ENCODE measurements at places on chromosomes 12 and 14.

DNA sequence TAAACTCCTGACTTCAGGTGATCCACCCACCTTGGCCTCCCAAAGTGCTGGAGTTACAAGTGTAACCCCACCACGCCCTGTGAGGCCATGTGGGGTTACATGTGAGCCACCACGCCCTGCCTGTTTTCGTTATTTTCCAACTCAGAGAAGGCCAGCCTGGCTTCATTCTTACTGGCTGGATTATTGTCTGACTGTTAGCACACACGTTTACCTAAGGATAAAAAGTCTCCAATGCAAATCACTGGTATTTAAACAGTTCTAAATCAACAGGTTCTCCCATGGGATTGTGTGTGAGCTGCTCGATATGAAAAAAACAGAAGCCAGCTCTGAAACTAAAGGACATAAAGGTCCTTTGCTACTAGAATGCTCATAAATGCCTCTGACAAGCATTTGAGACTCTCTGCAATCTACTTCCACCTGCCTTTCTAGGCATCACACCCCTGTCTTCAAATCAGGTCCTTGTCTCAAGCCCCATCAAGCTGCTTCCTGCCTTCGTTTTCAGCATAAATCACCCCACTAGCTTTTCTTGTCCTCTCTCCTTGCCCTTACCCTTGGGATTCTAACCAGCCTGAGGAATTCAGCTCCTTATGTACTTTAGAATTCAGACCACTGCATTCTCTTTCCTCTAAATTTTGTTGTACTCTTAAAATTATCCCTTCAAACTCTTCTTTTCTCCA lies 265.0 kb downstream of the DUSP6 start:
- DNase-seq = no peak

DNA sequence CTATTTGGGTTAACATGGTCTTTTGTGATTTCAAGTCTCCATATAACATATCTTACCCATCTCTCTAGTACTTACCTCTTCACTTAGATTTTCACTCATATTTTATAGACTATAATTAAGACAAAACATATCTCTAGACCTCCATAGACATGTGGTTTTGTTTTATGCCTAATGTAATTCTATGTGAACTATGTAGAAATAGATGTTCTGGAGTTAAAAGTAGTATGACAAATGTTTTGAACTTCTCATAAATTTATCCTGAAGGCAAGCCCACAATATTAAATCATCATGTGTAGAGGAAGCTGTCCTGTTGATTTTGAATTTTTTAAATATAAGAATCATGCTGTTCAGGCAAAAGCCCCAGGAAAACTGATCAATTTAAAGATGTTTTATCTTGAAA lies 169.2 kb downstream of the SYT1 start:
- DNase-seq = no peak

DNA sequence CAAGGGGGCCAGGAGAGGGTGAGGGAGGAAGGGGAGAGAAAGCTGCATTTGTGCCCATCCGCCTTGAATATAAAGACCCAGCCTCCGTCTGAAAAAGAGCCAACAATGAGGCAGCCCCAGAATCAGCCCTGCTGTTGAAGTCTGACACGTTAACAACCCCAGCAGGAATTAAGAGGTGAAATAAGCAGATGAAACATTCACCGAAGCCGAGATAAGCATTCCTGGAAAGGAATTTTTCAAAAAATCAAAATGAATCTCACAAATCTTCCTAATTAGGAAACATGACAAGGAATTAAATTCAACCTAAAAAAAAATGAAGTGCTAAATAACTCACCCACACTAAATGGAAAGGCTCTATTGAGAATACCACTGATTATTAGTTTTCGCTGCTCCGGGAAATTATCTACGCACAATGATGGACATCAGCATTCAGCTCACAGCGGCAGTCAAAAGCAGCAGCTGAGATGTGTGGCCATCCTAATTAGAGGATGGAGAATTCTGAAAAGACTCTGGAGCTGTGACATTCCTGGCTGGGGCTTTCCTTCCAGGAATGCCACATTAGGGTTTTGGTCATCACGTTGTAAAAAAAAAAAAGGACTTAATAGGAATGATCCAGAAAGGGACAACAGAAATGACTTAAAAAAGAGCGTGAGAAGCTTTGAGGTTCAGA lies 8.2 kb upstream of the PARP11 start:
- no peak for DNase-seq

DNA sequence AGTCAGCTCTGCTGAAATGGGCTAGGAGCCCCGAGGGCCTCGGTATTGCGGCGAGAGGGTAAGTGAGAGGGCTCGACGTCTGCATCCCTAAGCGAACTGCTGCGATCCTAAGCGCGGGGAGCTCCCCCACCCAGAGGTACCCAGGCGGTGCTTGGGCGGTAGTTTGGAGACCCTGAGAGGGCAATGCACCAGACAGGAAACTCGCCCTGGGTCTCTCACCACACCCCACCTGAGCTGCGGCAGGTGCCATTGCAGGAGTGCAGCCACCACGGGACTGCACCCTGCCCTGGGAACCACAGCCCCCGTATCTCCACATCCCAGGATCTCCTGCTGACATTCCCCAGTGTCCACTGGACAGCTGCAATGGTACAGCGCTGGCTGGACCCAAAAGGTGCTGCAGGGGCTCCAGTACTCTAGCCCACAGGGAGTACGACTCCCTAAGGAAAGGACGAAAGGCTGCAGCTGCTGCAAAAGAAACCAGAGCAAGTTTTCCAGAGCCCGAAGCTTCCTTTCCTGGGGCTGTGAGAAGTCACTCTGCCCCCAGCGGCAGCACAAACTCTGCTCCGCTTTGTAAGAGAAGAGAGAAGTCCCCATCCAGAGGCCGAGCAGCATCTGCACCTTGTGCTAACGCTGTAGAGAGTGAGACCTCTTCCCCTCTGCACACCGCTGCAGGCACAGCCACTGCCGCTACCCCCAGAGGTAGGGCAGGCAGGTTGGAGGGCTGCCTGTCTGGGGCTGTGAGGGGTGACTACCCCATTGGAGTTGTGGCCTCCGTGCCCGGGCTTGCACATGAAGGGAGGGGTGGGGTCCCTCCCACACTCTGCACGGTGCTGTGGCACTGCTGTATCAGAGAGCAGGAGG lies 31.1 kb upstream of the MON2 start:
- DNase-seq = no peak

- no peak for DNase-seq
Observed at GRCh38 chr14:39491134-39491571, 58.9 kb upstream of the FBXO33 start.

- DNase-seq = no peak
Observed at GRCh38 chr14:58824106-58824505, 186.3 kb downstream of the DACT1 start.

GRCh38 chr12:64781280-64782190 lies 22.3 kb upstream of the GNS start:
- DNase-seq = no peak

DNA sequence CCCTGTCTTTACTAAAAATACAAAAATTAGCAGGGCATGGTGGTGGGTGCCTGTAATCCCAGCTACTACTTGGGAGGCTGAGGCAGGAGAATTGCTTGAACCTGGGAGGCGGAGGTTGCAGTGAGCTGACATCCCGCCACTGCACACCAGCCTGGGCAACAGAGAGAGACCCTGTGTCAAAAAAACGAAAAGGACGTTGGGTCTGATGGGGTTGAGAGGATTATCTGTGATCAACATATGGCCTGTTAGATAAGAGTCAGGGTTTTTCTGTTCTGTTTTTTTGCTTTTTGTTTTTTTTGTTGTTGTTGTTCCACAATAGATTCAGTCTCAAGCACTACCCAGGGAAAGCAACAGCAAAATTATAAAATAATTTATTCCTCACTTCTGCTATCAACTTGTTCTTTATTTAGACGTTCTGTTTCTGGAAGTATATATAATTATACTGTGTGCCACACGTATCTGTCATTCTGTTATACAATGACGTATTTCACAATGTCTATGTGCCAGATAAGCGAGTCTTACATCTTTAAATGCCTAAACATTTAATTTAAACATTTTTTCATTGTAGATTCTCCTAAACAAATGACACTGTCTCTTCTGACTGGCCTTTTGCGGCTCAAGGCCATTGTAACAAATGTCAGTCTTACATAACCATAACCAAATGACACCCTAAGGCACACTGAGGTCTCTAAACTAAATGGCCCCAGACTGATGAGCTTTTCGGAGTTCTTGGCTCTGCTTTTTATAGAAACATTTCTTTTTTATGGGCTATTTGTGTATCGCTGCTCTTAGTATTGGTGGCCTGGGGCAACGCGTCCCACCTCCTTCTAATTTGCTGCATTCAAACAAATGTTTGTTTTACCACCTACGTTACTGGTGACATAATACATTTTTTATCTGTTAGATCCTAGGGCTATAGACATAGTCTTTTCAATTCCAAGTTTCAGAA lies 7.2 kb upstream of the P2RX4 start:
- DNase-seq = no peak

DNA sequence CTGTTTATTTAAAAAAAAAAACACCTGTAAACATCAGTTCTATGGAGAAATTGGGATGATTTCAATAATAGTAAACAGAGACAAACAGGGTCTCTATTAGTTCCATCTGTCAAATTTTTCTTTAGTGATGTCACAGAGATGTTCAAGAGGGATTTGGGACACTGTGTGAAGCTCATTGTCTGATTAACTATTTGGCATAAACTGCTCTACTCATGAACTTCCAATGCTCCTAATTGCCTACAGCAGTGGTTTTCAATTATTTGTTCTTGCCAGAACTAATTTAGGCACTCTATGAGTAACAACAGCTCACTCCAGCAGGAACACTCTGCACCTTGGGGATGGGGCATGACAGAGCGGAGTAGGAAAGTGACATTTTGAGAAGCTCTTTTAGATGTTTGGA lies 250.1 kb upstream of the PRKD1 start:
- no peak for DNase-seq

GRCh38 chr12:12201274-12201758 lies 65.5 kb downstream of the LRP6 start:
- DNase-seq = no peak

GRCh38 chr12:5587711-5588121 lies 155.8 kb downstream of the NTF3 start:
- peak; percentile 49 for DNase-seq

- DNase-seq = no peak
Observed at GRCh38 chr14:59343585-59343984, 121.6 kb downstream of the GPR135 start.

GRCh38 chr12:15044471-15044870 lies 71.6 kb downstream of the PDE6H start:
- DNase-seq = no peak

DNA sequence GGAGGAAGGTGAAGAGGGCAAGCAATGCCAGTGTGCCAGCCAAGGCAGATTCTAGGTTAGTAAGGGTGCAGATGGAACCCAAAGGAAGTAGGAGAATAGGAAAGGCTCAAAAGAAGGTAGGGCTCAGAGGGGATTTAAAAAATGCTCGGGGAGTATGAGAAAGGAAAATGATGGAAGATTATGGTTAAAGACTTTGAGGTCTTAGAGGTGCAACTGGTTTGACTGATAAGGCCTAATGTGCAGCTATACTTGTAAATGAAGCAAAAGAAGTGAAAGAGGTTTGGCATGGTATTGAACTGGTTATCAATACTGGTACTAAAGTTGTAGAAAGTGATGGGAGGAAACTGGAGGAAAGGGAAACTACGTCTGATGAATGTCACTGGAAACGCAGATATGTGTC lies 94.7 kb downstream of the RPS6KA5 start:
- DNase-seq = no peak

- DNase-seq = no peak
Observed at GRCh38 chr12:91965781-91966180, 179.9 kb downstream of the BTG1 start.

DNA sequence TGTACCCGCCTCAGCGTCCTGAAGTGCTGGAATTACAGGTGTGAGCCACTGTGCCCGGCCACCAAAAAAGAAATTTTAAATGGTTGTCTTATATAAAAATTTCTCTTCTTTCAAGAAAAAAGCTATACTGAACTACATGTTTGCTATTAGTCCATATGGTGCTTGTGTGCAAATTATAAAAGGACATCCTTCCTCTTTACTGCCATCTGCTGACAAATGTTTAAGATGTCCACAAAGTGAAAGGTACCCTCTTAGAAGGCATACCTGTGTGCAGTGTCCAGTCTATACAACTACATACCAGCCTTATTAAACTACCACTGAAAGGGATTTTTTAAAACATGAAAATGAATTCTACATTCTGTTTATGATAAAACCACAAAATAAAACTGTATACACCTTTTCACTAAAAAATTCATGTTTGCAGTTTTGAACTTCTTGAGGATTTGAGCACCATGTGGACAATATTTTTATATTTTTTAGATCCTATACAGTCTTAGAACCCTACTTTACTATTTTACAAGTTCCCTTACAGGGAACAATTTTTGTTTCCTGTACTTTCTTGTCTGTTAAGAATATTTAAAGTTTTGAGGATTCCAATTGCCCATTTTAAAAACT lies 32.8 kb upstream of the TOMM20L start:
- peak; percentile 36 for DNase-seq

GRCh38 chr14:56630707-56631106 lies 51.1 kb downstream of the TMEM260 start:
- no peak for DNase-seq

DNA sequence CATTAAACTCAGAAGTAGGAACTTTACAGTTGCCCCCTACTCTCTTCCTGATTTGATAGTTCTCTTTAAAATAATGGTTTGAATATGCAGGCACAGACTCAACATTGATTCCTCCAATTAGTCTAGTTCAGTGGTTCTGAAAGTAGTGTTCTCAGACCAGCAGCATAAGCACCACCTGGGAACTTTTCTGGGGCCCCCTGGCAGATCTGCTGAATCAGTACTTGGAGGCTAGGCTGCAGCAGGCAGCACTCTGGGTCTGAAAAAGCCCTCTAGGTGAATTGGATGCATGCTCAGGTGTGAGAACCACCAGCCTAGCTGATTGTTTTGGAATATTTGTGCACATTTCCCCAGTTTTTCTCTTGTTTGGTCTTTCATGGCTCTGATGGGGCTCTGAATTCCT lies 198.6 kb upstream of the NOS1 start:
- DNase-seq = no peak

DNA sequence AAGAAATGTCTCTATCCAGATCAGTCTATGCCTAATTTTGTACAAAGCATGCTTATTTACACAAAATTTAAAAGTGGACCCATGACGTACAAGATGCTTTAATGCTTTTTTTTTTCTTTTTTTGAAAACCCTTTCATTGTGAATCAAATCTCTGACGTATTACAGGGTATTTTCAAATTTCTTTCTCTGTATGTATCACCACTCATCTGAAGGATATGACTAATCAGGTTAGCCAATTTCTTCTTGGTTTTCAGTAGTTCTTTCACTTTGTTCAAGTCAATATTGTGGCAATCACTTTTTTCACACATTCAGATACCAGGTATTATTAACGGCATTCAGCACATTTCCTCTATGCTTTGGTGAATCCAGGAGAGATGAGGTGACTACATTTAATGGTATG lies 685.3 kb downstream of the TRHDE start:
- DNase-seq = no peak

DNA sequence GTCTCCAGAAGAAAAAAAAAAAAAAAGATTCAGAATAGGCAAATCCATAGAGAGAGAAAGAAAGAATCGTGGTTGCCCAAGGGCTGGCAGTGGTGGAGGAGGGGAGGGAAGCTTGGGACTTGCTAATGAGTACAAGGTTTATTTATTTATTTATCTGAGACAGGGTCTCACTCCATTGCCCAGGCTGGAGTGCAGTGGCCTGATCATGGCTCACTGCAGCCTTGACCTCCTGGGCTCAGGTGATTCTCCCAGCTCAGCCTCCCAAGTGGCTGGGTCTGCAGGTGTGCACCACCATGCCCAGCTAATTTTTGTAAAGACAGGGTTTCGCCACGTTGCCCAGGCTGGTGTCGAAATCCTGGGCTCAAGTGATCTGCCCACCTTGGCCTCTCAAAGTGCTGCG lies 9.7 kb upstream of the TNFRSF1A start:
- DNase-seq = no peak
